ENCODE measurements at places on chromosomes 2 and 18.

DNA sequence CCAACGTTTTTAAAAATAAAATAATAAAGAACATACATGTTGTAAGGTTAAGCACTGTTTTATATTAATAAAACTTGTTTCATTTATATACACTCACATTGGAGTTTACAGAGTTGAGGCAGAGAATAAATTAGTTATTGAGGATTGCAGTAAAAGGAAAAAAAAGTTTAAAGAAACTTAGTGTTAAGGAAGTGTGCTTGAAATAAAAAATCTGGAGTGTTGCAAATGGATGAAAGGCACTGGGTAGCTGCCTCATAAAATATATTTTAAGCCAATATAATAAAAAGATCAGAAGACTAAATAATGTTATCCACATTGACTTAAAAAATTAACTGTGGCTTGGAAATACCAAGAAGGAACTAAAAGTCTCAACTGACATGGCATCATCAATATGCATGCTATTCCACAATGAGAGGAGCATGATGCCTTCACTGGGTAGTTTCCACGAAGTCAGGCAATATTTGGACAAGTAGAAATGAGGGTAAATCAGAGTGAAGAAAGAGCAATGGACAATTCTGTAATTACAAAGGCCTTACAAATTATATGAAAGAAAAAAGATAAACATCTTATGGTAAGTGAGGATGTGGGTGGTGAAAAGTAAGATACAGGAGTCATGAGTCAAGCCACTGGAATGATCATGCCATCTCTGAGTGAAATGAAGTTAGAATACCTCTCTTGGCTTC, 2.5 kb downstream of the GALNT3 start:
- DNase-seq, result no peak

GRCh38 chr2:135531231-135532197, at the start of gene R3HDM1:
Gene R3HDM1 (plus strand): TSS chr2:135531484. CDS start chr2:135604846, 73,362 bp downstream.
- DNase-seq, result peak; percentile 99

- no peak for DNase-seq
Observed at GRCh38 chr2:58862244-58862643, 621.1 kb upstream of the FANCL start.

GRCh38 chr2:41431756-41432155, 616.1 kb upstream of the PKDCC start:
- DNase-seq, result no peak

- DNase-seq, result no peak
Observed at GRCh38 chr18:33804258-33804657, 226.2 kb downstream of the ASXL3 start.

DNA sequence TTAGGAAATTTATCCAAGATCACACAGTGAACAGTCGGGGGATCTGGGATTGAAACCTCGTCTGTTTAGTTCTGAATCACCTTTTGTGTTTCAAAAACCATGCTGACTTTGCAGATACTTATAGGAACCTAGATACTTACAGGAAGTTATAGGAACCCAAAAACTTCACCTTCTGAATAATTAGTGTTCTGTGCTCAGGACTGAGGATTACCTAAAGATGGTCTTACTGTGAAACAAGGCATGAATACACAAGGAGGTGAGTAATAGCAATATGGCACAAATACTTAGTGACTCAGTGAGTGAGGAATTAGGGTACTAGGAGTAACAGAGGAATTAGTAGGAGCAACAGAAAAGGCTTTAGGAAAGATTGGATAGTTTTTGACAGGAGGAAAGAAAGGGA, 145.5 kb downstream of the LRATD1 start:
- no peak for DNase-seq

- DNase-seq, result peak; percentile 83
Observed at GRCh38 chr2:119407430-119408220, 24.0 kb upstream of the TMEM37 start.

DNA sequence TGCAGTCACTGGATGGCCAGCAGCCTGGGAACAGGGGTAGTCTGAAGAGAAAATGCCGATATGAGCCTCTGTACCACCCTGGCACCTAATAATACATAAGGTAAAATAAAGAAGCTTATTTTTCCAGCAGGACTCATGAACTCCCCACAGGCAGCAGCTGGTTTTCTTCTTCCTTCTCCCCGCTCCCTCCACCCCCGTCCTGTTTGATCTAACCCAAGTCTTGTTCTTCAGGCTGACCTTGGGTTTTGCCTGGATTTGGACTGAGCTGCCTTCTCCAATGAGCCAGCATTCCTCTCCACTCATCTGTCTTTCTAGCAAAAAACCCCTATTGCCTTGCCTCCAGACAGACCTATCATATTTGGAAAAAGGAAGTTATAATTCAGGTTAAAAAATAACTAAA, 111.8 kb downstream of the CELF4 start:
- DNase-seq, result no peak

DNA sequence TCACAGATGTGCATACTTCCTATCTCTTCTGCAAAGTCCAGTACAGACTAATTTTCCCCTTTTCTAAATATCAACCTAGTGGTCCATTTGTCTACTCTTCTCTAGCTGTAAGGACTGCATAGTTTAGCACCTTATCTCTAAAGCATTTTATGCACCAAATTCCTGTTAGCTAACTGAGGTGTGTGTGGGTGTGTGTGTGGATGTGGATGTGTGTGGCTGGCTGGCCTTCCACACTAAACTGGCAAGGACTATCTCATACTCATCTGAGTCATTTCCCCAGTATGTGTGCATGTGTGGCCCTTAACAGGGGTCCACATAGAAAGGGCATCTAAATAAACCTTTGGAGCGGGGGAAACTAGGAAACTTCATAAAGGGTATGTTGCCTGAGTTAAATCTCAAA, 139.6 kb downstream of the TTC32 start:
- peak; percentile 43 for DNase-seq

DNA sequence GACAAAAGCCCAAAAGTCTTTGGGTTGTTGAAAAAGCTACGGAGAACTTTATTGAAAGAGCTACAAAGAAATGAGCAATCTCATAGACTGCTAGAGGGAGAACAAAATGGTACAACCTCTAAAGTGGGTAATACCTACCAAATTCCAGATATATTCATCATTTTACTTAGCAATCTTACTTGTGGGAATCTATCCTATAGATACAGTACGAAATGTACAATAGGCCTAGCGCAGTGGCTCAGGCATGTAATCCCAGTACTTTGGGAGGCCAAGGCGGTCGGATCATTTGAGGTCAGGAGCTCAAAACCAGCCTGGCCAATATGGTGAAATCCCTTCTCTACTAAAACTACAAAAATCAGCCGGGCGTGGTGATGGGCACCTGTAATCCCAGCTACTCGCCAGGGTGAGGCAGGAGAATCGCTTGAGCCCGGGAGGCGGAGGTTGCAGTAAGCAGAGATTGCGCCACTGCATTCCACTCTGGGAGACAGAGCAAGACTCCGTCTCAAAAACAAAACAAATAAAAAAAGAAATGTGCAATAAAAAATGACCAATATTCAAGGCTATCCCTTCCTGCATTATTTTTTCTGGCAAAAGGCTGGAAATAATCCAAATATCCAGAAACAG, 10.1 kb downstream of the EXOC6B start:
- DNase-seq, result no peak

DNA sequence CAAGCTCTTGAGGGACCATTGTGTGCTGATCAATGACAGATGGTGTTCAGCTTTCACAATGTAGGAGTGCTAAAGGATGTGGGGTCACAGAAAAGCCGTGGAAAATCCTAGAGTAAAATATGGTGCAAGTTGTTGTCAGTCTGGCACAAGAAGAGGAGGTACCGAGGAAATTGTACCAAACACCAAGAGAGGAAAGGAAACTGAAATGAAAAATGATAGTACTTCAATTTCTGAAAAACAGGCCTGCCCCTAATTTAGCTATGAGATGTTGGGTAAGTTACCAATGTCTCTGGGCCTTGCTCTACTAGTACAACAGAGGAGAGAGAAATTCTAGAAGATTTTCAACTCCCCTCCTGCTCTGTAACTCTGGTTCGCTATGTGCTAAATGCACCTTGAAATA, 78.8 kb upstream of the PELI1 start:
- no peak for DNase-seq

- no peak for DNase-seq
Observed at GRCh38 chr2:104476075-104476474, 377.8 kb upstream of the POU3F3 start.

DNA sequence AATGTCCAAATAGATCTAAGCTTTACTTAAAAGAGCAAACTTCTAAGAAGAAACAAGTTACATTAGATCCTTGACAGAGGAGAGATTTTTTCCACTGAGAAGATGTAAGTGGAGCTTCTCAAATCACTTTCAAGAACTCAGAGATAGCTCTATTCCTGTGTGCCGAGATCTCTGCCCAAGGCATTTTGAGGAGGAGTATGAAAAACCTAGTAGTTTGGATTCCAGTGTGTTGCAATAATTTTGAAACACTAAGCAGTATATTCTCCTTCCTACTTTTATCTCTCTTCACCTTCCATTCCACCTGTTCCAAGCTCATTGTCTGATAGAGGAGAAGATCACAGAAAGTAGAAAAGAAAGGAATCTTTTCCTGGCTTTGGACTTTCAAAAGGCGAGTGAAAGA, 192.0 kb upstream of the TANK start:
- no peak for DNase-seq

GRCh38 chr18:79371561-79372121, 24.1 kb upstream of the NFATC1 start:
- DNase-seq, result no peak

- DNase-seq, result no peak
Observed at GRCh38 chr2:205464681-205465080, 217.6 kb upstream of the NRP2 start.

DNA sequence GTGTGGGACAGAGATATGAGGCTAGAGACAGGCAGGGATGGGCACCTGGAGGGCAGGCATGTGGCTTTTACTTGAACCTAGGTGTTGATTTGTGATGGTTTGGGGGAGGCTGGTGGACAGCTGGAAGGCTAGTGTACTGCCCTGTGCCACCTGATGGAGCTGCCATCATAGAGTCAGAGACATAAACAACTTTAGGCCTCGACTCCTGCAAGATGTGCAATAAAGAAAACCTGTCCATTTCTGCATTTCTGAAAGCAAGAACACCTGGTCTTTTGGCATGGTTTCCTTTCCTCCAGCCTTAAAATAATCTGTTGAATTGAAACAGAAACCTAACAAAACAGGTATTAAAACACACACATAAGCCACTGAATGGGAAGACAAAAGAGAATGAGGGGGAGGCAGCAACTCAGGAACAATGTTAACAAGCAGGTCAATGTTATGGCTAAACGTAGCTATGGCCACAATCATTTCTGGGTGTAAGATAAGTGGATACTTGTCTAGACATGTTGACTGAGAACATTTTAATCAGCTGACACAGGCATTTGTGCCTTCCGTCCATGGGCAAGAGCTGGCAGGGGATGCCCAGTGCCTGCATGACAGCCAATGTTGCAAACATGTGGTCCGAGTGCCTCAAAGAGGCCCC, 87.8 kb downstream of the KCTD1 start:
- DNase-seq, result no peak

DNA sequence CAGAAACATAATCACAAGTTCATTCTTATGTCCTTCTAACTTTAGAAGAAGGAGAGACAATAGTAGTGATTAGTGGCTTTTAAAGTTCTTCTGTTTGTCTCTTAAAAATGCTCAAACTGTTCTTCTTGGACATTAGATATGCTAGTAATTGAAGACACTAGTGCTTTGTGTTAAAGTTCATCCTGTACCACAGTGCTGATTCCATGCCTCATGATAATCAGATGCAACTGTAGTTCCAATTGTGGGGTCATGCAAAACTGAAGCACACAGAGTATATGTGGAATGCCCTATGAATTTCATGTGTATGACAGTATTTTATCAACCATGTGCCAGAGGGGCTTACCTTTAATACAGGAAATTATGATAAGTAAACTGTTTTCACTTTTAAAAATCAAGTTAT, 11.4 kb upstream of the KCNJ13 start:
- no peak for DNase-seq

DNA sequence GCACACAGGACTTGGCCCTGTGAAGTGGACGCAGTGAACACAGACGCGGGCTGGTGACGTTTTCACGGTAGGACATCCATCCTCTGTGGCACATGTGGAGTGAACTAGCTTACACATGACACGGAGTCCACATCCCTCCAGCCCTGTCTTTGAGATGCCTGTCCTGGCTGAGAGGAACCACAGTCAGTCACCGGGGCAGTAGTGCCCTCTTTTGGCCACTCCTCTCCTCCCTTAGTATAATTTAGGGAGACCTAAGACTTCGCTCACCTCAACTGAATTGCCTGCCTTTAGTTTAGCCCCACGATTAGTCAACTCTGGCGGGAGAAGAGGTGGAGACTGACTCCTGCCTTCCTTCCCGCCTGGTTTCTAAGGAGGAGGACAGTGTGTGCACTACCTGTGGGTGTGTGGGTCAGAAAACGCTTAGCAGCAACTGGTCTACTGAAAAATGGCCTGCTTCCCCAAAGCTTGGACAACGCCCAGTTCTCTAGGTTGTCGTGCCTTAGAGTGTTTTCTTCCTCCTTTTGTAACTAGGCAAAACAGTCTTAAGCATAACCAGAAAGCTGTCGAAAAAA, 70.6 kb downstream of the MBP start:
- DNase-seq, result peak; percentile 86

Measured in lower leg skin (tissue), 4 donors.